ENCODE measurements at places on chromosomes 1 and 21.
A peak's percentile ranks its signal among the peaks of the same experiment; 100 is the strongest.

GRCh38 chr1:209937996-209938959, at the start of gene SYT14:
SYT14 (plus strand) TSS chr1:209938217; CDS start chr1:209938265, 48 bp downstream.
- peak; percentile 31 for DNase-seq

DNA sequence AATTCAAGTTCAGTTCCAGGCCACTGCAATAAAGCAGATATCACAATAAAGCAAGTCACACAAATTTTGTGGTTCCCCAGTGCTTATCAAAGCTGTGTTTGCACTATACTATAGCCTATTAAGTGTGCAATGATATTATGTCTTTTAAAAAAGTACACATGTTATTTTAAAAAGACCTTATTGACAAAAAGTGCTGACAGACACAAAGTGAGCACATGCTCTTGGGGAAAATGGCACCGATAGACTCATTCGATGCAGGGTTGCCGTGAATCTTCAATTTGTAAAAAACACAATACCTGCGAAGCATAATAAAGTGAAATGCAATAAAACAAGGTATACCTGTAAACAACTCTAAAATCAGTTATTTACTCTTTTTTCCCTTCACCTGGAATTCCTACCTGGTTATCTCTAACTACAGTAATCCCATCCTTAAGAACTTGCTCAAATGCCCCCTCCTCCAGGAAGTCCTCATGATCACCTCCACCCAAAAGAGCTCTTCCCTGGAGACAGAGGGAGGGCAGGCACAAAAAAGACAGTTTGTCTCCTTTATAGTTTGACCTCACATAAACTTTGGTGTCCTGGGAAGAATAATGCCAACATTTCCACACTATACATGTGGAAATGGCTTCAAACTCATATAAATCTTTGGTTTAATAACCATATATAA, 9.7 kb upstream of the C1orf198 start:
- no peak for DNase-seq

DNA sequence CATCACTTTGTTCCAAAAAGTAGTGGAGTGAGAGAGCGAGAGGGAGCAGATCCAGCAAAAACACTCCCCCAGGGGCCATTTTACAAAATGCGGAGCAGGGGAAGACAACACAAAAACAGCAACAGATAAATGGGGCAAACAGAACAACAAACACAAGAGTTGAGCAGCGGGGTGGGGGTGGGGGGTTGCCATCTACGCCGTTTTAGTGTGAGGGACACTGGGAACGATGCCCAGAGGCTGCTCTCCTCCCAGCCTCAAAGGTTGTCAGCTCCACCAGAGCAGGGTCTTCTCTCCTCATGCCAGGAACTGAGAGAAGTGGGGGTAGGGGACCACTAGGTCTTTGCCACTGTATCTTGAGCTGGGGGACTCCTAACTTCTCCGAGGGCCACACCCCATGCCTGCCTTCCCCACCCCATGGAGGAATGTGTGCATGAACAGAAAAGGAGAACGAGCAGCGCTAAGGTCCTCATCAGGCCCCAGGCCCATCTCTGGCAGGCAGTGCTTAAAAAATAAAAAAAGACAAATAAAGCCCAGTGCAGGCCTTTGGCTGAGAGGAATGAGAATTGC, 1.3 kb upstream of the PBXIP1 start:
- DNase-seq: no peak

- peak; percentile 86 for DNase-seq
Observed at GRCh38 chr1:175072099-175072951, 4.7 kb downstream of the TNN start.

DNA sequence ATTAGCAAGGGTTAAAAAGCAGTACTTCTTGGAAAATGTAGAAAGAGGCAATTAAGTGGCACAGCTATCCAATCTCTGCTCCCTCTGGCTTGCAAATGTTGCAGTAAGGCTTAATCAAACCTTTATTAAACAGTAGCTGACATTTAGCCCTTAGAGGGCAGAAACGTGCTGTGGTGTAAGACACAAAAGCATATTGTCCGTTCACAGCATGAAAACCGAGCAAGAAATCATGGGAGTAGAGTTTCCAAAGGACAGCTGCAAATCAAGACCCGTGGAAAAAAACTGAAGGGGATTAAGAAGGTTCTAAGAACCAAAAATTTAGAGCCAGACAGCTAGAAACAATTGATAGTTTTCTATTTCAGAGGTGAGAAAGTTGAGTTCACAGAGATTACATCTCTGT, 13.1 kb downstream of the ZP4 start:
- no peak for DNase-seq

All from AG10803 (cell line).